Frontal cortex (tissue), 4 donors: ENCODE measurements at places on chromosomes 3 and 15.

GRCh38 chr3:114624047-114624445 lies 330.2 kb downstream of the TIGIT start:
- peak; percentile 11 for DNase-seq

DNA sequence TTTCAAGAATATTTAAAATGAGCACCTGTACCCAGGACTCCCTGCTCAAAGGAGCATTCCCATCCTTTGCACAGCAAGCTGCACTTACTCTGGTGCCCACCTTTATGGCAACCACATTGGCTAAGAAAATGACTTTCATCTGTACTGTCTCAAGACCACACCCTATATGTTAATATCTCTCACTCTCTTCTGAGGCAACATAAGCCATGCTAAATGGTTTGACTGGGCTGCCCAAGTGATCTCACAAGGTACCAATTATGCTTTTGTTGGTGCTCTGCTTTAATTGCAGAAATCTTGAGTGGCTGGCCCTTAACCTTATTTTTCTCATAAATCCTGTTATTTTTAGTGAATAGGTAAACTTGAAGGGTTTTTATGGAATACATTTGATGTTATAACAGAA lies 17.7 kb downstream of the RYK start:
- no peak for DNase-seq

- DNase-seq: no peak
Measured at GRCh38 chr3:56389183-56389830, 79.0 kb downstream of the ERC2 start.

DNA sequence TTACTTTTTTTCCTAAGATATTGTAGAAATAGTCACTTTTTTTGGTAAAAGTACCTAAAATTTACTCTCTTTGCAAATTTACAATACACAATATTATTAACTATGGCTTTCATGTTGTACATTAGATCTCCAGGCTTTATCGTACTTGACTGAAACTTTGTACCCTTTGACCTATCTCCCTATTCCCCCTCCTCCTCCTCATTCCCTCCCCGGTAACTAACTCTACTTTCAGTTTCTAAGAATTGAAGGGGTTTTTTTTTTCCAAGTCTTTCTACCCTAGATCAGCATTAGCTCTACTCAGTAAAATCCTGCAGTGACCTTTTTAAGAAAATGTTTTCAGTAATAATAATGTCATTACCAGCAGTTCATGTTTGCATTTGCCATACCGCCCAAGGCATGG lies 10.1 kb downstream of the HACL1 start:
- no peak for DNase-seq

DNA sequence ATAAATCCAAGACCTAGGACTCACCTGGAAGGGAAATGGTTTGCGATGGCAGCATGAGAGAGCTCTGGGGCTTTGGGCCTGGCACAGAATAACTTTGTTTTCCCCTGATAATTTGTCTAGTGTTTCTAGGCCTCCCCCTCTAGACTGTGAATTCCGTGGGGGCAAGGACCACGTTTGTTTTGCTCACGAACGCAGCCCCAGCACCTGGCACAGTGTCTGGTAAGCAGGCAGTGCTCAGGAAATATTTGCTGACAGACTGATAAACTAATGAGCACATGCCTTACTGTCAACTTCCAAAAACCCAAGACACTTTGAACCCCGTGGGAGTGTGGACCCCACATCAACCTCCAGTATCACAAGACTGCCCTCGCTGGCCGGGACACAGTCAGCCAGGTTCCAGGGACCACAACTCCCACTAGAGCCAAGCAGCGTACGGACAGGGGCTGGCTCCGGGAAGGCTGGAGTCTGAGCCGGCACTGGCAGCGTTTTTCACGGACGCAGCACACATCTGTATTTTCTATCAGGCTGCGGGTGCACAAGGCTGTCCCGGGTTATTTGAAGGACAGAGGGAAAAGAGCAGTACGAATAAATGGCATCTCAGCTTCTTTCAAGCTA lies 146.5 kb downstream of the XXYLT1 start:
- DNase-seq: no peak

GRCh38 chr3:192862408-192863090 lies 55.1 kb downstream of the MB21D2 start:
- DNase-seq: no peak

DNA sequence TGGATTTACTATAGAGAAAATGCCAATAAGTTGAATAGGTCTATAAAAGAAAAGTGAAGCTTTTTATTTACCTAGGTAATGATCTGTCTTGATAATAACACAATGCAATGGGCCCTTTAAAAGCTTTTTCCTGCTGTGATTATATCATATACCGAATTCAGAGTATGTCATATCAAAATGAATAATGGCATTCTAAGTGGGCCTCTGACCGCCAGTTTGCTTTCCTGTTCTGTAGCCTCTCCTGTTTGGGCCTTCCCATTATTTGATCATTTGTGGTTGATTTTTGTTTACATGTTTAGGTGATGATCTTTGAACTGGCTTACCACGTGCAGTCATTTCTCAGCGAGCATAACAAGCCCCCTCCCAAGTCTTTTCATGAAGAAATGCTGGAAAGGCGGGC lies 14.9 kb downstream of the EIF2AK4 start:
- DNase-seq: no peak

- DNase-seq: no peak
Measured at GRCh38 chr3:36756269-36756668, 8.1 kb downstream of the DCLK3 start.

DNA sequence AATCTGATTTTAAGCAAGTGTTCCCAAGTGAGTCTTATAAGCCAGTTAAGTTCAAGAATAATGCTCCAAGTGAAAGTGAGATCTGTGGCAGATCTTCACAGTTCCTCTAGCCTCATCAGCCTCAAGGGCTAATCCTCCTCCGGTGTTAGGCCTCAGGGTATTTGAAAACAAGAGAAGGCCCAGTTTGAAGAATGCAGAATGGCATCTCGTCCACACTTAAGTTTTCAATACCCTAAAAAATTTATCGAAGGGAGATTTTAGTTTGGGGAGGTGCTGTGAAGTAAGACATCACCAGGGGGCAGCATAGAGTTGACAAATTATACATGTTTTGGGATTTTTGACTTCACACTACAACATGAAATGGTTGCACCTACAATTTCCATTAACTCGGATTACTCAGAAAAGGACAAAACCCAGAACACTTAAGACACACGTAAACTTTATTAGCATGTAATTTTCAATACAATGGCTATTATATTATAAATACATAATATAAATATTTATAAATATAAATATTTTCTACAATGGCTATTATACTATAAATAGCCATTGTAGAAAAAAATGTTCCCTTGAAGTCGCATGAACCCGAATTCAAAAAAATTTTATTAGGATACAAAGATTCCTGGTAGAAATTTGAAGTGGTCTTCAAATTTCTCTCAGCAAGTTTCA lies 2.3 kb upstream of the TMEM266 start:
- peak; percentile 33 for DNase-seq

GRCh38 chr3:58840949-58841348 lies 174.4 kb upstream of the FAM3D start:
- DNase-seq: no peak

DNA sequence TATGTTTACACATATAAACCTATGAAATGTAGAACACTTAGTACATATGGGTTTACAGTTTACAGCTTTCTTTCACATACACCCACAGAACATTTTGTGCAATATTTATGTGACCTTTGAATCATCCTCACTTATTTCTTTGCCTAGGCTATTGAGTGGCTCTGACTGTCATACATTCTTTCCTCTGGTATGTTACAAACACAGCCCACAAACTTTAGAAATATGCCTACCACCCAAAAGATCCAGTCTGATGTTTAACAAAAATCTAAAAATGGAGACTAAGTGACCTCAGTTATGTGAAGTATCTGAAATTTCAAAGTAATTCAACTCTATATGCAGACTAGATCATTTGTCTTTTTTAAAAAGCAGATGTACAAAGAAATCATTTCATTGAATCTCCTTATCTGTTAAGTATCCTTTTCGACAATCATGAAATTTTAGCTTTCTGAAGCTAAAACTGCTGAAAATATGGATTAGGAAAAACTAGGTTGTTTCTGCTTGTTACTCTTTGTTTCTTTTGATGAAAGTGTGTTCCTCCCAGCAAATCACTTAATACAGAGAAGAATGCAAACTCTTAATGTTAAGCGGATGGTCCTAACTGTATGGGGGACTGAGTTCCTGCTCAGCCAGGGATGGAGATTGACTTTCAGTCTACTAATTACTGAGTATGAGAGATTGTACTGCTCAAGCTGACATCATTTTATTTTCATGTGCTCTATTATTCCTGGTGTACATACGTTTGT lies 27.7 kb downstream of the CCDC54 start:
- no peak for DNase-seq

DNA sequence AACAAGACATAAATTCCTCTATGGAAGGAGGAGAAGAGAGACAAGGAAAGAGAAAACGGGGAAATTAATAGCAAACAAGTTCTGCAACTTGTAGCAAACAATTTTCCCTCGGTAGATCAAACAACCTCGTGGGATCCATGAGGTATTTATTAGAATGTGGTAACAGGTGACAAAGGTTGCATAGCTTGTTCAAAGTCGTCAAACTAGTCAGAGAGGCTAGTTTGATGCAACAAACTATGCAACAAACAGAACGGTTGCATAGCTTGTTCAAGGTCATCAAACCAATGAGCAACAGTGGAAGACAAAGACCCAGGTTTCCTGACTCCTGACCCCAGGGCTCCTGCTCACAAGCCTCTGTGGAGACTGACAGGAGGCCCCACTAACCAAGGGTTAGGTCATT lies 20.7 kb downstream of the MB21D2 start:
- no peak for DNase-seq

GRCh38 chr15:89112341-89112971 lies 24.2 kb downstream of the ABHD2 start:
- no peak for DNase-seq

- no peak for DNase-seq
Measured at GRCh38 chr3:25096536-25096935, 331.5 kb upstream of the RARB start.

DNA sequence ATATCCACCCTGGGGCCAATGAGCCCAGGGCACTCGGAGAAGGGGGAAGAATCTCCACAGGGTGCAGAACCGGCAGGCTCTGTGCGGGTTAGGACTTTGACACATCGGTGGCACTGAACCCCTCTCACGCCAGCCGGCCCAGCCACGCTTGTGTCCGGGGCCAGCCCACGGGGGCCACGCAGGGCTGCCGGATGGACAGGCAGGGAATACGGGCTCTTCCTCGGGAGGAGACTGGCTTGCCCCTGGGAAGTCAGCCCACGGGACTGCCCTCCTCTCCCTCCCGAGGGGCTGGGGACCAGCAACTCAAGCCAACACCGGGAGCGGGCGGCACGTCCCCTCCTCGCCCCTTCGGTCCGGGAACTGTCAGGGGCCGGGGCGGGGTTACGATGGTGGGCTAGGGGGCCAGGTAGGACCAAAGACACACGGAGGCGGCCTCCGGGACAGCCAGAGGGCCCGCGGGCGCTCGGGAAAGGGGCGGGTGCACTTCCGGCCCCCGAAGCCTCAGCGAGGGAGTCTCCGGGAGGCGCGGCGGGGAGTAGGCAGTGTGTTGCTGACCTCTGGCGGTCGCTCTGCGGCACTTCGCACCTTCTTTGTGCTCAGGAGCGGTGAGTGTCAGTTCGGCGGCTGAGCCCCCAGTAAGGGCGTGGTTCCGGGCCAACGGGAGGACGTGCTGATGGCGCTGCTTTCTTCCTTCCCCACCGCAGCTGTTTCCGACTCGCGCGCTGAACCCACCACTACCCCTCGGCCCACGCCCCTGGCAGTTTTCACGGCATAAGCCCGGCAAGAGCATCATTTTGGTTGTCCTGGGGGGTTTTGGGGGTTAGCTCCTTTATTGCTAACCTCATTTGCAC lies 5.1 kb upstream of the CYP8B1 start:
- peak; percentile 74 for DNase-seq

DNA sequence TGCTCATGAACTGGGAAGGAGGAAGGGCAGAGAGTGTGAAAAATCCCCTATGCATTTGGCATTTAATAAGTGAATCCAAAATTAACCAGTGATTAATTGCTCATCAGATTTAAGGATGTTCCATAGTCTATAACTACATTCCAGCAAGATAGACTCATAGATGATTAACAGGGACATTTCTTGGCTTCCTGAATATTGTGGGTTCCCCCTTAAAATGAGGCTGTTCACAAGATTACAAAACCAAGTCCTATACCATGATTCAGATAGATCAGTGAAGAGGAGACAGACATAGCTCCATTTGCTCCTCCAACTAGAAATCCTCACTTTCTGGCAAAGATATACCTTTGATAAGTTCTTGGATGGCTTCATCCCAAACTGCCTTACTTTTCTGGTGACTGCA lies 15.4 kb downstream of the RASGRP1 start:
- no peak for DNase-seq

DNA sequence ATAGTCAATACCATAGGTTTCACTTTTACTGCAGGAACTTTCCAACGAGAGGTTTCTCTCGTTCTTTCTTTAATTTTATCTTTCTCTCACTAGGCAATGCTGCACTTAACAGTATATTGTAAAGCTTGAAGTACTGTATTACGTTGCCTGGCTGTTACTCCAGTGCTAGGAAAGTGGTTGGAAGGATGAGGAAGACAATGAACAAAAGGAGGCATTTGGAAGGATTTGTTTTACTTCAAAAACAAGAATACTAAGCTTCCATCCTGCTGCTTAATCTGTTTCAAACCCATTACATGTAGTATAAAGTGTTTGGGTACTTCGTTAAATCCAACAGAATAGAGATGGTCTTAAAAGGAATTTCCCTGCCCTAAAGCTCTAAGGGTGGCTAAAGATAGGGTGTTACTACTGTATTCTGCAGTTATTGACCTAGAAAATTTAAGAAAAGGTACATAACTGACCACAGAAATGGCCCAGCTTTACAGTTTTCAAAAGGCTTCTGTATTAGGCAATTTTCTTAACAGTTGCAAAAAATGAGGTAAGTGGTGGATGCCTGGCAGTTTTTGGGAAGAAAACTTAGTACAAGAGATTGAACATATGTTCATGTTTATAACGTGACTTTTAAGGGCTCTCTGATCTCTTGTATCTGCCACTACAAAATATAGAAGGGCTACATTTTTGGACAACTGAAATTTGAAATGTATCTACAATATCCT lies 785 bp upstream of the IFT57 start:
- no peak for DNase-seq

GRCh38 chr15:52111517-52112202 lies 915 bp downstream of the BCL2L10 start:
- DNase-seq: no peak

- no peak for DNase-seq
Measured at GRCh38 chr3:168081856-168082255, 13.9 kb downstream of the GOLIM4 start.

DNA sequence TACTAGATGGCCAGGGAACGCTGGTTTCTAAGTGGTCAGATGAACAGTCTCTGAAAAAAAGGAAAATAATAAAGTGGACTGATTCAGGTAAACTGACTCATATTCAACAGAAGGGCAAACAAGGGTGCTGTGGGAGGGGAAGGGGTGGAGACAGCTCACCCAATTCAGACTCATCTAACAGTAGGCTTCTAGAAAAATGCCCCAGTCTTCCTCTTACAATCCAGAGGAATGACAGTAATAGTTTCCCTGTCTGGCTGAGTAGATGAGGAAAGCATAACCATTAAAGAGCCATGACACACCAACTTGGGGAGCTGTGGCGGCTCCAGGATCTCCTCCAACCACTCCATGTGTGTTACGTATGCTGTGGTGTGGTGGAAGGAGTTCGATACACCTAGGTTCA lies 231.4 kb upstream of the UMPS start:
- DNase-seq: no peak

GRCh38 chr15:77739591-77740378 lies 107.1 kb upstream of the LINGO1 start:
- DNase-seq: no peak

- DNase-seq: no peak
Measured at GRCh38 chr15:82843566-82843965, 34.1 kb downstream of the WHAMM start.

- no peak for DNase-seq
Measured at GRCh38 chr3:162007722-162008121, 511.1 kb downstream of the OTOL1 start.

GRCh38 chr3:38247366-38248035 lies 18.1 kb upstream of the SLC22A13 start:
- DNase-seq: no peak
